ENCODE measurements at places on chromosomes 13 and 19.

- no peak for DNase-seq
Measured at GRCh38 chr13:109979228-109979627, 192.8 kb upstream of the IRS2 start.

GRCh38 chr13:99630269-99630898, 129.1 kb downstream of the TM9SF2 start:
- no peak for DNase-seq

GRCh38 chr13:71374471-71375049, 492.4 kb downstream of the DACH1 start:
- DNase-seq: no peak

- no peak for DNase-seq
Measured at GRCh38 chr13:80116107-80116506, 224.8 kb downstream of the SPRY2 start.

GRCh38 chr13:26677156-26677555, 83.4 kb downstream of the GPR12 start:
- no peak for DNase-seq

DNA sequence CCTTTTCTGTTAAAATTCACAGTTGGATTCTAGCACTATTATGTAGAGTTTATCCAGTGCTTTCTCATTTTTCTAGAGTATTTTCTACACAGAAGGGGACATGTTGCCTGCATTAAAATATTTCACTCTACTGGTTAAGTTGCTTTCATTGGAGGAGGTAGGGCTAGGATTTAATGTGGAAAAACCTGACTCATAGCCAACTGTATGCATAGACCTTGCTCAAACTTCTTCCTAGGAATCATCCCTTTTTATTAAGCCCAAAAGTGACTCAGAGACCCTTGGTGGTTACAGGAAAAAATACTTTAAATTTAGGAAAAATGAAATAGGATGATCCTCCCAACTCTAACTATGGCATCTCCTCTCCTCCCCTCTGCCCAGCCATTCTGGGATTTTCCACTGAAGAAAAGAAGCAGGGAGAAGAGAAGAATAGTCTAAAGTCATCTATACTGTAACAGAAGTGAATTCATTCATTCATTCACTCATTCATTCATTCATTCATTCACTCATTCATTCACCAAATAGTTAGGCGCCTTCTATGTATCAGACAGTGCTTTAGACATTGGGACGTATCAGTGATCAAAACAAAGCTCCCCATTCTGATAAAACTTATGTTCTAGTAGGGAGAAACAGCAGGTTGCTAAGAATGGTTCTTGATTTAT, 109.0 kb upstream of the HTR2A start:
- no peak for DNase-seq

GRCh38 chr13:25225970-25226369, 53.9 kb upstream of the AMER2 start:
- no peak for DNase-seq

- DNase-seq: no peak
Measured at GRCh38 chr19:38805180-38805579, 7.6 kb downstream of the LGALS4 start.

DNA sequence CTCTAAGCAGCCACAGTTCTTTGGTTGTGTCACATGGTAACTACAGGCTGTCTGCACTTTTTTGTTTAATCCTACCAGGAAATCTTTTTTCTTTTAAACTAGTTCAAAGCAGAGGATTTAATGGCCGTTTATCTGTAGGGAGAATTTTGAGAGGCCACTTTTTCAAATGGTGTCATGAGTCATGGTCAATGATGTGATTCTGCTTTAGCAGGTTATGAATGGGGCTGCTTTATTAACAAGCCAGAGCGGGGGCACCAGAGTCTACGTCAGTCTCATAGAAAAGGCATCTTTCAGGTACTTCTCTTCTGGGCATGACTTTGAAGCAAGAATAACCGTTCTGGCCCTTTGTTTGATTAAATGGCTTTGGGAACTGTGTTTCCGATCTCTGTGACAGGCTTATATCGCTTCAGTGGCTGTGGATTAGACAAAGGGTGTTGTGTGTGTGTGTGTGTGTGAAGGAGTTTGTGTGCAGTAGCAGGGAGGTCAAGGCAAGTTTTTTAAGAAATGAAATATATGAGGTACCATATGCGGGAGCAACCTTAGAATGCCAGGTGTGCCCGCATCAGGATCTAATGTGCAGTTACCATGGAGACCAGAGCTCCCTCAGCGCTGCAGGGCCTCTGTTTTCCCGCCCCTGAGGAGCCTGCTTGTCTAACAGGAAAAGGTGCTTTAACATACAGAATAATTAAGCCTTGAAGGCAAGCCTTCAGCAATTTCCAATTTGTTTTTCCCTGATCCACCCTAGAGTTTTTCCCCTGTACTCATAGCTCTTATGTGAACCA, 120.5 kb downstream of the KATNAL1 start:
- DNase-seq: peak; percentile 15

DNA sequence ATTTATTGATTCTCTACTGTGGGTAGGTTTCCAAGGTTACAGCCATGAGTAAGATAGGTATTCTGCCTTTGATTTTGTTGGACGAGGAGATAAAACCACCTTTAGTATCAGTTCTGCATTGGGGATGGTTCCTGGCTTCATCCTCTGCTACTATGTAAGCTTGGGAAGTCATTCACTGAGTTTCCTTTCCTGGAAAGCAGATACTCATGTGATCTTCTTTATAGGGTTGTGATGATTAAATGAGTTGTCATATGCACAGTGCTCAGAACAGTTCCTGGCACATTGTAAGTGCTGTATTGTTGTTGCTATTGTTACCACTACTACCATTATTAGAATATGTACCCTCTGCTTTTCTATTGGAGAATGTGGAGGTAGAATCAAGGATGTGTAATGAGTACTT, 13.1 kb upstream of the WTIP start:
- DNase-seq: no peak

GRCh38 chr19:35727053-35727955, 9.5 kb downstream of the KMT2B start:
- DNase-seq: no peak

DNA sequence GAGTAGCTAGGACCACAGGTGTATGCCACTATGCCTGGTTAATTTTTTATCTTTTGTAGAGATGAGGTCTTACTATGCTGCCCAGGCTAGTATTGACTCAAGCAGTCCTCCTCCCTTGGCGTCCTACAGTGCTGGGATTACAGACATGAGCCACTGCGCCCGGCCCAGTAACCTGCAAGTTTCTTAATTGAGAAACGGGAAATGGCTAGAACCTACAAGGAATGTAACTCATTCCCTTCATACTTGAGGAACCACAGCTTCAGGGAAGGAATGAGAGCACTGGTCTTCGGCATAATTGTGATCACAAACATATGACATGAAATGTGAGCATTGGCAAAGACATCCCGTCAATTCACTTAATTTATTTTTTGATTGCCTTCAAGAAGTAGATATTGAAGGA, 157.0 kb downstream of the KLF5 start:
- DNase-seq: no peak

DNA sequence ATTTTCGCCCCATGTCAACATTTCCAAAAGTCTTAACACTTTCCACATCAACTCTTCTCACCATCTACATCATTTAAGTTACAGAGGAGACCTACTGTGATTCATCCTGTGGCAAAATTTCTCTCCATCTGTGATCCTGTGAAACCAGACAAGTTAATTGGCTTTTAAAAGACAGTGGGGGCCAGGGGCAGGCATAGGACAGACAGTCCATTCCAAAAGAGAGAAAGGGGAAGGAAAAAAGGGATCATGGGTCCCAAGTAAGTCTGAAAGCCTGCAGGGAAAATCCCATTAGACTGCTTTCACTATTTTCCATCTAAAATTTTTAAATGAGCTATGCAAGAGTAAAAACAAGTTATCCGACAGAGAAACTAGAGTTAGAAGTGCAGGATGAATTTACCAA, 121.0 kb downstream of the MRPL57 start:
- DNase-seq: no peak

DNA sequence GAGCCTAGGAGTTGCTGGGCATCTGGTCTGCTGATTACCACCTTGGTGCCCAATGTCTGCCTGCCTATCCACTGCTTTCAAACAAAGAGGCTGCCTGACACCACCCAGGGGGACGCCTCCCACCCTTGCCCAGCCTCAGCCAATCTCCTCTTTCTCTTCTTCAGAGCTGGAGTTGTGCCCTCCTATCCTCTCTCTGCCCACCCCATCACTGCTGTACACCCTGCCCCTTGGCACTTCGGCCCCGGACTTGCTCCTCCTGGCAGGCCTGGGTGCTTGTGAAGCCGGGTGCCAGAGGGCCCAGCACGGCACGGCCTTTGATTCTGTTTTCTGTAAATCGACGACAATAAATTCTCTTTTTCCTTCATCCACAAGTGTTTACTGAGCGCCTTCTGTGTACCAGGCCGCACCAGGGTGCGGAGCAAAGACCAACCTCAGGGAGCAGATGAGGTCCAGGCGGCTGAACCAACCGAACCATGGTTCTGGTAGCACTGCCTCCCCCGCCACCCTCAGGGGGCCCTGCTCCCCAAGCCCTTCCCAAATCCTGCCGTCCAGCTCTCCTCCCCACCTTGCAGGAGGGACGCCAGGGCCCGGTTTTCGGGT, 5.0 kb downstream of the RNF225 start:
- DNase-seq: peak; percentile 37

DNA sequence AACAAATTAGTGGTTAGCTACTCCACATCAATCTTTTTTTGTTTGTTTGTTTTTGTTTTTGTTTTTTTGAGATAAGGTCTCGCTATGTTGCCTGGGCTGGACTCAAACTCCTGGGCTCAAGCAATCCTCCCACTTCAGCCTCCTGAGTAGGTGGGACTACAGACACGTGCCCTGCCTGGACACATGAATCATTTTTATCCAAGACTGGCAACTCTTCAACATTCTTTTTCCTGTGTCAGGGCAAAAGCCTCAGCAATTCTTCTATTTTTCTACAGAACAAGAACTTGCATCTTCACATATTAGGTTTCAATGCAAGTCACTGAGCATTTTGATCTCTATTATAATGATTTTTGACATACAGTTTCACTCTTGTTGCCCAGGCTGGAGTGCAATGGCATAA, 76.8 kb upstream of the LRCH1 start:
- no peak for DNase-seq

DNA sequence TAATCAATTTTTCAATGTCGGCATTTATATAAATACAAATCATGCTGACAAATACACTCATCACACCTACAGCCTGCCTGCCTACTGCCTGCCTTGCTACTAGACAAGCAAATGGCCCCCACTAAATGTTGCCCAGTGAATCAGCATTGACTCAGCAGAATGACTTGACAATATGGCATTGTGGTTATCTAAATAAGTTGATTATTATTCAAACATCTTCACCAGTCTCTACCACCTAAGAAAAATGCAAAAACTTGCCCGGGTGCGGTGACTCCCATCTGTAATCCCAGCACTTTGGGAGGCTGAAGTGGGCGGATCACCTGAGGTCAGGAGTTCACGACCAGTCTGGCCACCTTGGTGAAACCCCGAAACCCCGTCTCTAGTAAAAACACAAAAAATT, 296.1 kb downstream of the PCDH9 start:
- DNase-seq: no peak

GRCh38 chr19:30745476-30745985, 373.3 kb downstream of the ZNF536 start:
- no peak for DNase-seq

DNA sequence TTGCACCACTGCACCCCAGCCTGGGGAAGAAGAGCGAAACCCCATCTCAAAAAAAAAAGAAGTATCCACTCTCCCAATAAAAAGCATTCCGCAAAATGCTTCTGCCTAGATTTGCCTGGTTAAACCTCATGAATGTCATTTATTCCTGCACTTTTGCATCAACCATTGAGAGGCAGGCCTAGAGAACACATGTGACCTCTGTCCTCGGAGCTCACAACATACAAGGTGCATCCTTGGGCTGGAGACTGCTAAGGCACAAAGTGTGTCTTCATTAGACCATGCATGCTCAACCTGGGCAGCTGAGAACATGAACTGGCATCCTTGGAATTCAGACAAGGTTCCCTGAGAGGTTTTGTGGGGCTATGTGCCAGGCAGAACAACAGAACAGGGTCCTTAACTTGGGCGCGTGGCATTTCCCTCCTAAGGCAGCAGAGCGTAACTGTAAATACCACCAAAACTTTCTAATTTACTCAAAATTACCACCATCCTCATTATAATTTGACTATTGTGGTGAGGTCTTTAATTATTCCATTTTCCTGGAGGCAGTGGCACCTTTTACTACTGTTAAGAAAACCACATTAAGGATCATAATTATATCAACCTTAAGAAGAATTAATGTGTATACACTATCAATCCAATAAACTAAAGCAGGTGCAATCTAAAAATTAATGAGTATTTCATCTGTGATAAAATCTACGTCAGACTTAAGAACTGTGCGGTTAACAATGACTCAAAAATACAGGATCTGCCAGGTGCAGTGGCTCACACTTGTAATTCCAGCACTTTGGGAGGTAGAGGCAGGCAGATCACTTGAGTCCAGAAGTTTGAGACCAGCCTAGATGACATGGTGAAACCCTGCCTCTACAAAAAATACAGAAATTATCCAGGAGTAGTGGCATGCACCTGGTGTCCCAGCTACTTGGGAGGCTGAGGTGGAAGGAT, 13.8 kb downstream of the RCBTB1 start:
- no peak for DNase-seq

DNA sequence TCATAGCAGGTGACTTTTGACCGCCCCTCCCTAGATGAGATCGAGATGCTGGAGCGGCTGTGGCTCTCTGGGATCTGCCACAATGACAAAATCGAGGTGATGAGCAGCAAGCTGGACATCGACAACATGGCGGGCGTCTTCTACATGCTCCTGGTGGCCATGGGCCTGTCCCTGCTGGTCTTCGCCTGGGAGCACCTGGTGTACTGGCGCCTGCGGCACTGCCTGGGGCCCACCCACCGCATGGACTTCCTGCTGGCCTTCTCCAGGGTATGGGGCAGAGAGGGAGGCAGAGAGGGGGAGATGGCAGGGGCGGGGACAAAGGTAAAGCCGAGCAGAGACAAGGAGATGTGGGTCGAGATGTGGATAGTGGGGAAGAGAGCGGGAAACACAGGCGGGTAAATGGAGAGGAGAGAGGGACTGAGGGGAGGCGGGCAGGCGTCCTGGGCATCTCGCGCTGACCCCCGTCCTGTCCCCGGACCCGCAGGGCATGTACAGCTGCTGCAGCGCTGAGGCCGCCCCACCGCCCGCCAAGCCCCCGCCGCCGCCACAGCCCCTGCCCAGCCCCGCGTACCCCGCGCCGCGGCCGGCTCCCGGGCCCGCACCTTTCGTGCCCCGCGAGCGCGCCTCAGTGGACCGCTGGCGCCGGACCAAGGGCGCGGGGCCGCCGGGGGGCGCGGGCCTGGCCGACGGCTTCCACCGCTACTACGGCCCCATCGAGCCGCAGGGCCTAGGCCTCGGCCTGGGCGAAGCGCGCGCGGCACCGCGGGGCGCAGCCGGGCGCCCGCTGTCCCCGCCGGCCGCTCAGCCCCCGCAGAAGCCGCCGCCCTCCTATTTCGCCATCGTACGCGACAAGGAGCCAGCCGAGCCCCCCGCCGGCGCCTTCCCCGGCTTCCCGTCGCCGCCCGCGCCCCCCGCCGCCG, 3.4 kb upstream of the GRWD1 start:
- DNase-seq: no peak
